ENCODE measurements at places on chromosomes 5 and 9.

GRCh38 chr5:148443241-148443640 lies 59.5 kb downstream of the FBXO38 start:
- DNase-seq, result no peak

- no peak for DNase-seq
Observed at GRCh38 chr5:76412511-76412910, 9.4 kb downstream of the IQGAP2 start.

DNA sequence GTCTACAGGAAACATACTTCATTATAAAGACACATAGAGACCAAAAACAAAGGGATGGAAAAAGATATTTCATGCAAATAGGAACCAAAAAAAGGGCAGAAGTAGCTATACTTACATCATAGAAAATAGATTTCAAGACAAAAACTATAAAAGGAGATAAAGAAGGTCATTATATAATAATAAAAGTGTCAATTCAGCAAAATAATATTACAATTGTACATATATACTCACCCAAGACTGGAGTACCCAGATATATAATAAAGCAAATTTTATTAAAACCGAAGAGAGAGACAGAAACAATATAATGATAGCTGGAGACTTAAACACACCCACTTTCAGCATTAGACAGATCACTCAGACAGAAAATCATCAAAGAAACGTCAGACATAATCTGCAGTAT lies 546.3 kb downstream of the PRDM9 start:
- DNase-seq, result no peak

DNA sequence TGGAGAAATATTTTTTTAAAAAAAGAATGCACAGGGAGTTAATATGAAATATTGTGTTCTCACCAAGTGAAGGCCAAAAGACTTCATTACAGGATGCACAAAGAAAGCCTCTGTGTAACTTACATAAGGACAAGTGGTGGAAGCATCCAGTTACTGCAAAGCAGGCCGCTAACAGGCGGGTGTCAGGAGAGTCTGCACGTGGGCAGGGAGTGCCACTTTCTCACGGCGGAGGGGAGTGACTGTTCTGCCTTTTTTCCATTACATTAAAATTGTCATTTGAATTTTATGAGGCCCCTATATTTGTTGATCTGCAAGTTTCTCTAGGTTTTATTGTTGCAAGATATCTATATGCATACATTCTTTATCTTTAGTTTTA lies 28.1 kb upstream of the SPATA31E1 start:
- no peak for DNase-seq

DNA sequence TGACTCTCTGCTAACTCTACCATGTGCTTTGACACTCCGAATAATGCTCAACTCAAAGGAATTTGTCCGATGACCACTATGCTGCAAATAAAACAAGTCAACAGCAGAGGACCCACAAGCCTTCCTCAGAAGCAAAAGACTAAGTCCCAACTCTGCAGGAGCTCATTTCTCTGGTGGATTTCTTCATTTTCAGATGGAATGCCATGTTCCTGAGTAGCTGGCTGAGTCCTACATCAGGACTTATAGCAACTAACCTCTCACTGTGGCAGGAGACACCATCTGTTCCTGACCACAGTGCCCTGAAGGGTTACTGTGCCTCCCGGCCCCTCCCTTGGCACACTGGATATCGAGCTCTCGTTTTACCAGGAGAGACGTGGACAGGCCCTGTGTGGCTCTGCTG lies 20.8 kb downstream of the LHFPL2 start:
- no peak for DNase-seq

- peak; percentile 60 for DNase-seq
Observed at GRCh38 chr5:44935262-44935661, 126.5 kb downstream of the MRPS30 start.

DNA sequence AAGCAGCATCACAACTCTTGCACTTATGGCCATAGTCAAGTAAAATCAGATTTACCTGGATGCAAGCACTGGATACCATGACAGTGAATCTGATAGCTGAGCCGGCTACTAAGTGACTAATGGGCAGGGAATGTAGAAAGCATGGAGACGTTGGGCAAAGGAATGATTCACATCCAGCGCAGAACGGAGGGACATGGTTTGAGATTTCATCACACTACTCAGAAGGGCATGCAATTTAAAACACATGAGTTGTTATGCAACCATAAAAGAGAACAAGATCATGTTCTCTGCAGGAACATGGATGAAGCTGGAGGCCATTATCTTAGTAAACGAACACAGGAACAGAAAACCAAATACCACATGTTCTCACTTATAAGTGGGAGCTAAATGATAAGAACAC lies 169.1 kb upstream of the PIK3R1 start:
- no peak for DNase-seq

DNA sequence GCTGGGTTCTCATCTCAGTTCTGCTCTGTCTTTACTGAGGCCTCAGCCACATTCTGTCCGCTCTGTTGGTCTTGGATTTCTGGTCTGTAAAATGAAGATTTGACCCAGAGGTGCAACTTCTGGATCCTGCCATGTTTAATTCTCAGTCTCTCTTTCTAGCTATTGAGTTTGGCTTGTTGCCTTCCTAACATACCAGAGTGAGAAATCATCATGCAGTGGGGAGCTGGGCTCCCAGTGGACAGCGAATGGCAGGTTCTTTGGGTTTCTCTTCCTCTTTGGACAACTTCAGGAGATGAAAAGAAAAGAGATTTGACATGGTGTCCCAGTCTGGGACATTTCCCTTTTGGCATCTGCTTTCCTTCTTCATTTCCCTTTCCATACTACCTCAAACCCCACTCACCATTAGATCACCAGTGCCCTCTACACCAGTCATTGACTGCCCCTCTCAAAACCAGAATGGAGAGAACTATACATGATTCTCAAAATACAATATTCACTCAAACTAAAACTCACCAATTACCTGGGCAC lies 334.7 kb downstream of the ACTL7B start:
- DNase-seq, result no peak

DNA sequence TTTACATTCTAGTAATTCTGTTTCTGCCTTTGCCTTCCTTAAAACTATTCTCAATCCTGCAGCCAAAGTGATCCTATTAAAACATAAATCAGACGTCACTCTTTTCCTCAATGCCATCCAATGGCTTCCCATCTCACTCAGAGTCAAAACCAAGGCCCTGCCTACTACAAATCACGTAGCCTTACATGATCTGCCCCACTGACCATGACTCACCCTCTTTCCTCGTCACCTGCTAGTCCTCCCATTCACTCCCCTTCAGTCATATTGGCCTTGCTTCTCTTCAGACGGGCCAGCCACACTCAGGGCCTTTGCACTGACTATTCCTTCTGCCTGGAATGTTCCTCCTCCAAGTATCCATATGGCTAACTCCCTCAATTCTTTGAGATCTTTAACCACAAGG lies 39.0 kb upstream of the DMXL1 start:
- DNase-seq, result no peak

DNA sequence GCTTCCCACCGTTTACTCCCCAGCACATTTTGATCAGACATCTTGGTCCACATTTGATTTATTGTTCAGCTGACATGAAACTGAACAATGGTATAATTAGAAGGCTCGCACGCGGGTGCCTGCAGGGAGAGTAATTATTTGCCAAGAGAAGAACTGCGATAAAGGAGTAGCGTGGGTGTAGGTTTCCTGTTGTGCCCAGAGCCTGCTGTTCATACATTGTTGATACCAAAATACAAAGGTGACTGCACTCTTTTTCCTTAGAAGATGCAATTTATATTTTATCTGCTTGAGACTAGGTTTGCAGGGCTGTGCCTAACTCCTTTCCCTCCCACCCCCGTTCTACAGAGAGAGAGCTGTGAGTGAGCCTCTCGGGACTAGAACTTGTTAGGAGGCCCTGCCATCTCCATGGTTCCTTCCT lies 241.8 kb upstream of the MSX2 start:
- DNase-seq, result no peak

- DNase-seq, result no peak
Observed at GRCh38 chr9:35958104-35958837, at the start of gene OR2S2. OR2S2 (minus strand) TSS chr9:35958154; CDS start chr9:35958098, 56 bp downstream.

GRCh38 chr9:5910413-5911057 lies 19.8 kb downstream of the MLANA start:
- DNase-seq, result no peak

DNA sequence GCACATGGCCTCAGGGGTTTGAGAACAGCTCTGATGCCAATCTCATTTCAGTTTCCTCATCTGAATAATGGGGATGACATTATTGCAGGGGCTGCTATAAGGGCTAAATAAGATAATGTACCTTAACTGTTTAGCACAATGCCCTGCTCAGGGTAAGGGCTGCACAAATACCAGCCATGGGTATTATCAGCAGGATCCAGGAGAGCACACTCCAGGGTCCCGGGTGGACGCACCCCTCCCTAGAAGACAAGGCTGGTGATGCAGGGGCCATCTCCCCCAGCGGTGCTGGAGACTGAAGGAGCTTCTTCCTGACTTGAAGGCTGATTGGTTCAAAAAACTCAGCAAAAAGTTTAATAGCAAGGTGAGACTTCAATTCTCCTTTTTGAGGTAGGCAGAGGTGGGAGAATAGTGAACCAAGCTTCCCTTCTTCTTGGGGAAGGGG lies 2.7 kb upstream of the CXXC5 start:
- DNase-seq, result no peak
